ENCODE measurements at places on chromosomes 13 and 19.

DNA sequence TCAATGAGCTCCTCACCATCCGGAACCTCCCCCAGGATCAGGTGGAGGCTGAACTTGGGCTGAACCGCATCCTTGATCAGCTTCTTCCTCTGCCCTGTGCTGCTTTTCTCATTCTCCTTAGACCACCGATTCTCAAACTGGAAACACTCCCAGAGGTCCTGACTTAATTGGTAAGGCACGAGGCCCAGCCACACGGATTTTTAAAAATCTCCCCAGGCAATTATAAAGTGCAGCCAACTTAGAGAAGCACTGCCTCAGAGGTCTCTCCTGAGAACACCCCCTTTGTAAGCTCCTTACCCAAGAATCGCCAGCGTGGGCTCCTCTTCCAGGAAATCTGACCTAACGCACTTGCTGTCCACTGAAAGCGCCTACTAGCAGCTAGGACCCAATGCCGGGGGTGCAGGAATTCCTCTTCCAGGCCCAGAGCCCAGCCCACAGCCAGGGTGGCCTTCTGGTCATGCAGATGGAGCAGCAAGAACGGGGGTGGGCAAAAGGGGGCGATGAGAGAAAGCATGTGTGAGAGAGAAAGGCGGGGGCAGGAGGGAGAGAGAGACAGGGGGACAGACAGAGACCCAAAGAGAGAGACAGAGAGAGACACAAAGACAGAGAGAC is 66.9 kb upstream of the CACNA1A start:
- DNase-seq = no peak

DNA sequence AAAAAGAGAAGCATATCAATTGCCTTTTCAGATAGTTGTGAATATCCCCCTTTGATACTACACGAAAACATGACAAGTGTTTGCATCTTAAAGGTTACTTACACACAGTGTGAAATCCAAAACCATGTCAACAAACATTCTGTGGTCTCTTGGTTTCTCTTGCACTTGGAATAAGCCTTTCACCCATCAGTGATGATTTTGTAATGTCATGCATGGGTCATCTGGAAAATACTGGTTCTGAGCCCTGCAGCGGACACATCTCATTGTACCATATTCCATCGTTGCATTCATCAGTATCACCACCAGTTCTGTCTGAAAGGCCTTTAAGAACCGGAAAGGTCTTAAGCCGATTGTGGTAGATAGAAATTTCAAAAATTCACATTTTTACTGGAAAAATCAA is 65.4 kb upstream of the SOX1 start:
- DNase-seq = no peak

GRCh38 chr13:32881074-32881776 is 135.0 kb upstream of the KL start:
- DNase-seq = no peak

- DNase-seq = peak; percentile 83
Measured at GRCh38 chr19:10259162-10259905, 7.3 kb downstream of the MRPL4 start.

DNA sequence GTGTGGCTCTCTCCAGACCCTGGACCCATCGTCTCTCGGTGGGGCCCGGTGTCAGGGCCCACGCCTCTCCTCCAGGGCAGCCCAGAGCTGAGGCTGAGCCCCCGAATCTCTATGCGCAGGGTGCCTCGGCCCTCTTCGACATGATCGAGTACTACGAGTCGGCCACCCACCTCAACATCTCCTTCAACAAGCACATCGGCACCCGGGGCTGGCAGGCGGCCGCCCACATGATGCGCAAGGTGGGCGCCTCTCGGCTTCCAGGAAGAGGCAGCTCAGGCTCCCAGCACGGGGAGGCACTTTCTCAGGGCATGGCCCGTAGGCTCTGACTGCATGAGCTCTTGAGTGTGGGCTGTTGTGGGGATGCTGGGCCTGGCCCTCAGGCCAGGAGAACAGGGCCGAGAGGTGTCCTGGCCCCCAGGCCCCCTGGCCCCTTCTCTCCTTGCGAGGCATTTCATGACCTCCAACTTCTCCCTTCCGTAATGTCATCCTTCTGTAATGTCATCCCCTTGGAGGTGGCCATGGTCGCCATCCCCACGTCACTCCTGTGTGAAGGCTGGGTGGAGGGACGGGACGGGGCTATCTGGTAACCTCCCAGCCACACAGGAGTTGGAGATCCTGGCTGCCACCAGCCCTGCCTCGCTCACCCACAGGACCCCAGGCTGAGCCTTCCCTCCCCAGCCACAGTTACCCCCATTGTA is 19.4 kb downstream of the NKPD1 start:
- no peak for DNase-seq

- peak; percentile 53 for DNase-seq
Measured at GRCh38 chr13:98576963-98577835, at the start of gene STK24. TSS of gene STK24 (minus strand) at chr13:98577107. CDS start at chr13:98576786, 321 bp downstream.

DNA sequence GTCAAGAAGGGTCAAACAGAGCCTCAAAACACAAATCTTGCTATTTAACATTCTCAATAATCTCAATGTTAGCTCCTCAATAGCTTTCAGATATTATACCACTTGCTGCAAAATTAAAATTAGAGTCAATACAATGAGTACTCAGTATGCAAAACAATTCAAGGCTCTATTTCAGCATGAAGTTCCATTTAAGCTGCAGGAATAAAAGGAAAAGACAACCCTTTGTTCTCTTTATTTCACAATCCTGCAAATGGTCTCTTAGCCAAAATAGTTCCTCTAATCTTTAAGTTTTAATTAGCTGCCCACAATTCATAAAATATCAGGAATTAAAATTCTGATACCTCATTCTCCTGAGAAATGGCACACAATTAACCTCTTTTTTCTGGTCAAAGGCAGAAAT is 40.5 kb upstream of the DCT start:
- no peak for DNase-seq

DNA sequence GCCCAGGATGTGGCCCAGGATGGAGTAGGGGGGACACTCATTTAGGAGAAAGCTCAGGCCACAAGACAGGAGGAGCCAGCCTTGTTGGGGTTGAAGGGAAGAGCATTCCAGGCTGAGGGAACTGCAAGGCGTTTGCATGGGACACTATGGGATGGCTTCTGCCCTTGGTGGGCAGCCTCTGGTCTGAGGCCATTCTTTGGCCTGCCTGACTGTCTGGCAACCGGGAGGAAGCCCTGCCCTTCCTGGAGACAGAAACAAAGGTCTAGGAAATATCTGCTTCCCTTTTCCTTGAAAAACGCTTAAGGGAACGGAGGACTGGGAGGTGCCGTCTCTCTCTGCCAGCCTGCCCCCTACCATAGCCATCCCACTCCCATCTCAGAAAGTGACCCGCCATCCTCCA is 2.8 kb upstream of the ICAM1 start:
- DNase-seq = no peak

DNA sequence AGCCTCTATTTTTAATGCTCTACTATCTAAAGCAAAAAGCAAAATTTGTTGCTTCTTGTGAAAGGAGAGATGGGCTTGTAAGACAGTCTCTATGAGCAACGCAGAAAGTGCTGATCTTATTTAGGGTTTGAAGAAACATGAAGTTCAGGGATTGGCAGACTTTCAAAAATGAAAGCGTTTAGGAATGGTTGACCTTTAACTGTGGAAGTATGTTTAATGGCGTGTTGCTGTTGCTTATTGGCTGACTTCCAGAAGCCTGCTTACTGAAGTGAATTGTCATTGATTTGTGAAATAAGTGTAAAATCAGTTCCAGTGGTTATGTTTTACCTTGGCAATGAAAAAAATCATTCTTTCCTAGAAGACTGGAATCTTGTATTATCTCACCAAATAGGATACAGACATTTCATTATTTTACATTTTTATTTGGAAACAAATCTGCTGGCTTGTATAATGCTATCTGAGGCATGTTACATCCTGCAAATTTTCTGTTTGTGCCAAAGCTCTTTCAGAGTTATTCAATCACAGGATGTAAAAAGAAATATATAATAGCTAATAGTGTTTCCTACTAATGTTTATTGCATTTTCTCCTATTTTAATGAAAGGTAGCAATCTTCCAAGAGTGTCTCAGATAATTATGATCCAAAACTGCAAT is 221.3 kb upstream of the SLITRK6 start:
- DNase-seq = no peak

DNA sequence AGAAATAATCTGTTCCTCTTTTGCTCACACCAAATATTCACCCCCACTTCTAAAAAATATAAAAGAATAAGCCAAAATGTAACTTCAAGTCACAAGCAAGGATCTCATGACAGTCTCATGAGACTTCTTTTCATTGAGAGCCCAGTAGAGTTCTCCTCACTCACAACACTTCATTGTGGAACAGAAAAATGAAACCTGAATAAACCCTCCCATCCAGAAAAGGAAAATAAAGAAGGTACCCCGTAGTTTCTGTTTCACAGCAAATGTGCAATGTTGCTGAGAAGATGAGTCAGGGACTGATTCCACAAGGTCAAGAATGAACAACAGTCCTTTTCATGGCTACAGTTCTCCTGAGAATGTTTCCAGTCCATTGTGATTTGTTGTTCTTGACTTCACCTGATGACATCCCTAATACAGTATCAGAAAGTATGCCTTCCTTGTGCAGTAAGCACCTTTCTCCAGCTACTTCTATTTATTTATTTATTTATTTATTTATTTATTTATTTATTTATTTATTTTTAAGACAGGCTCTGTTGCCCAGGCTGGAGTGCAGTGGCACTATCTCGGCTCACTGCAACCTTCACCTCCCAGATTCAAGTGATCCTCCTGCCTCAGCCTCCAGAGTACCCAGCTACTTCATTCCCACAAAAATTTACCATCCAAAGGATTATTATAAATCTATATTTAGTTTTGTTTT is 6.4 kb upstream of the ZNF841 start:
- no peak for DNase-seq

- no peak for DNase-seq
Measured at GRCh38 chr13:46962281-46962941, 65.6 kb upstream of the HTR2A start.

DNA sequence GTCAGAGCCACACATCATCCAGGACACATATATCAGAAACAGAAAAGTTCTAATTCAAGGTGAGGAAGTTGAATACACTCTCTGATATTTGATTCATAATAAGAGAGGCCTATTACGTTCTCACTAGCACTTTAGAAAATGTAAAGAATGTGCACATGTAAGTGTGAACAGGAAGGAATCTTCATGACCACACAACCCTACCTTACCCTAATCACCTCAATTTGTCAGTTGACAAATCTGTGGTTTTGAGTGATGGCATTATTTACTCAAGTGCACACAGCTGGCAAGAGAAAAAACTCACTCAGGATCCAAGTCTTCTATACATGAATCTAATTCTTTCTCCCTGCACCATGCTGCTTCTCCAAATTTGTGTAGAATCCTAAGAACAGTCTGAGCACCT is 445.8 kb downstream of the SUCLA2 start:
- DNase-seq = no peak
